Uterus (tissue), 4 donors: ENCODE measurements at places on chromosomes 11 and 22.

- DNase-seq, result no peak
Observed at GRCh38 chr11:19866037-19866436, 153.4 kb downstream of the NAV2 start.

GRCh38 chr11:95919514-95919913 lies 4.4 kb downstream of the MTMR2 start:
- DNase-seq, result no peak

DNA sequence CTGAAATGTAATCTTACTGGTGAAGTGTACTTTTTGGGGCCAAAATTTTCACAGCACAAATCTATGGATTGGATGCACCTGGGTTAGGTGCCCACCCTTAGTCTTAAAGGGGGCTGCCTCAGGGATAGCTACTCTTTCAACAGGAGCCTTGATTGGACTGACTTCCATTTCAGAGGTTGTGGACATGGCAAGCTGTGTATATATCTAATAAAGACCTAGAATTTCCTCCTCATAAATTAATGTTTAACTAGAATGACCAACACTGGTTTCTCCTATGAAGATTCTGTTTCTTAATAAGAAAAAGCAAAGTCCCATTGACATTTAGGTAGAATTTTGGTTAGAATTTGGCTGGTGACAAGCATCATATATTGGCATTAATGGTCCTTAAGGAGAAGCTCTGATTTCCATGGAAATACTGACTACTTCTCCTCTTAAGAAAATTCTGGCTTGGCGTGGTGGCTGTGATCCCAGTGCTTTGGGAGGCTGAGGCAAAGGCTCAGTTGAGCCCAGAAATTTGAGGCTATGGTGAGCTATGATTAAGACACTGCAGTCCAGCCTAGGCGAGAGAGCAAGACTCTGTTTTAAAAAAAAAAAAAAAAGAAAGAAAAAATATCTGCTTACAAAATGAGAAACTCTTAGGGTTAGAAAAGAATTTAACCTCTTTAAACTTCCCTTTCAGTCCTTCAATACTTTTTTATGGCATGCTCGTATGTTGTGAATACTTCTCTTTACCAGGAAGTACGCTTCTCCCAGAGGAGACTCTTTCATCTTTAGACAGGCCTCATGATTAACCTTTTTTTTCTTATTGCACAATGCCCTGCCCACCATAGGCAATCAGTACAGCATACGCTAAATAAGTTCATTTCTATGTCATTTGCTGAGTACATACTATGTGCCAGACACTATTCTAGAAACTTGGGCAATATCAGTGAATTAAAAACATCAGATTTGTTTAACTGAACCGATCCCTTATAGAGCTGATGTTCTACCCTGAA lies 77.2 kb downstream of the PRR5L start:
- no peak for DNase-seq

GRCh38 chr11:45051621-45052020 lies 94.8 kb upstream of the PRDM11 start:
- DNase-seq, result no peak
